ENCODE measurements at places on chromosomes 16 and 17.

DNA sequence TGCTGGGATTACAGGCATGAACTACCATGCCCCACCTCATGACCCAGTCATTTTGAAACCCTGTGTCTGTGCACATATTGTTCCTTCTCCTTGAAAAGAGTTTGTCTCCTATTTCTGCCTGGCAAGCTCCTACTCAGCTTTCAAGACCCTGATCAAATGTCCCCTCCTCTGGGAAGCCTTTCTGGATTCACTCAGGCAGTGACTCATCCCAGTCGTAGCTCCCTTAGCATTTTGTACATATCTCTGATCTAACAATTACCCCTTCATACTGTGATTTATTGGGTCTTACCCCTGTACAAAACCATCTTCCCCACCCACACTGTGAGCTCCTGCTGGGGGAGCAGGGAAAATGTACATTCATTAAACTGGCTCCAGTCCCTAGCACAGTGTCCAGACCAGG lies 18.1 kb upstream of the ABCC12 start:
- no peak for DNase-seq

DNA sequence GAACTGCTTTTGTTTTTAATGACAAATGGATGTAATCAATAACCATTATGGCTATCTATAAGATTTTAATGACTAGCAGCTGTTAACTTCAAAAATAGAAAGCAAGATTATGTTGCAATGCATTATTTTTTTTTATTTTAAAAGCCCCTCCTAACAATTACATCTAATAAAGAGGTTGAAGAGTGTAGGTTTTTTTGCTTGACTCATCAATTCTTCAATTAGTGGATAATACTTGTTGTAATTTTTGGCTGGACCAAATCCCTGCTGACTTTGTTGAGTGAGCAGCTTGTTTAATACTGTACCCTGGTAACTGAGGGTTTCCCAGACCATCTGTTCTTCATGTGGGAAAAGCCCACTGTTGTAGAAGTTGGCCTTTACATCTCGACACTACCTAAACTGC lies 24.2 kb downstream of the KRT25 start:
- DNase-seq = no peak

- no peak for DNase-seq
These were observed 13.4 kb downstream of the NATD1 start for GRCh38 chr17:21239680-21240368.

DNA sequence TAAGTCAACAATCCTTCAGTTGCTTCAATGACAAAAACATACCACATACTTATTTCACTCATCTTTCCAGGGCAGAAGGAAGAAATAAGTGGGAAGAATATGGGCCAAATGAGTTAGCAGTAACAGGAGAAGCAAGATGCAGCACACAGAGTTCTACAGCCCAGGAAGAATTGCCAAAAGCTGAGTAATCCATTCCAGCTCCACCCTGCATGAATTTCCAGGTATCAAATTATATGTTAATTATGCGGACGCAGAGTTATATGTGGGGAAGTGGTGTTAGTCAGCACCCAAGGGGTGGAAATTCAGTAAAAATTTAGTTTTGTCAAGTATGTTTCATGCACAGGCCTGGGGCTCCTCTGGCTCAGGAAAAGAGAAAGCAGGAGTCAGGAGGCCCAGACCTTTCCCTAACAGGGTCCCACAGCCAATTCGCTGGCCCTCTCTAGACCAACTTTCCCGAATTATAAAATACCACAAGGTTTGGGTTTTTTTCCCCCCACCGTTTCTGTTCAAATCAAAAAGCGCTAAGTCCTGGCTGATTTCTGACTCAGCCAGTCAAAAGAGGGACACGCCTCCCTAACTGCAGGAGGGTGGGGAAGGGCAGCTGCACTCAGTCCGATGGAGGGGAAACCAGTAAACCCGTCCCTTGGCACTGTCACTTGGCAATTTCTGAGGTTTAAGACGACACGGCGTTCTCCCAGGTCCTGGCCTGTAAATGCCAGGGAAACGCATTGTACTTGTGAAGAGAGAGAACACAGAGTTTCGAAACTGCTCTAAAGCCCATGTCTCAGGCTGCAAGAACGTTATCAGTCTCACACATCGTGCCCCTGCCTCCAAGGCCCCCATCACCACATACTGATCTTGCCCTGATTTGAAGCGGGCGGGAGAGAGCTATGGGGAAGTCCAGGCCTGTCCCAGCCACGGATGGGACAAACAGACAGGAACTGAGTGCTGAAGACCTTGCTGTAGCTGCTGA lies 58.1 kb downstream of the ZFHX3 start:
- DNase-seq = peak; percentile 6

DNA sequence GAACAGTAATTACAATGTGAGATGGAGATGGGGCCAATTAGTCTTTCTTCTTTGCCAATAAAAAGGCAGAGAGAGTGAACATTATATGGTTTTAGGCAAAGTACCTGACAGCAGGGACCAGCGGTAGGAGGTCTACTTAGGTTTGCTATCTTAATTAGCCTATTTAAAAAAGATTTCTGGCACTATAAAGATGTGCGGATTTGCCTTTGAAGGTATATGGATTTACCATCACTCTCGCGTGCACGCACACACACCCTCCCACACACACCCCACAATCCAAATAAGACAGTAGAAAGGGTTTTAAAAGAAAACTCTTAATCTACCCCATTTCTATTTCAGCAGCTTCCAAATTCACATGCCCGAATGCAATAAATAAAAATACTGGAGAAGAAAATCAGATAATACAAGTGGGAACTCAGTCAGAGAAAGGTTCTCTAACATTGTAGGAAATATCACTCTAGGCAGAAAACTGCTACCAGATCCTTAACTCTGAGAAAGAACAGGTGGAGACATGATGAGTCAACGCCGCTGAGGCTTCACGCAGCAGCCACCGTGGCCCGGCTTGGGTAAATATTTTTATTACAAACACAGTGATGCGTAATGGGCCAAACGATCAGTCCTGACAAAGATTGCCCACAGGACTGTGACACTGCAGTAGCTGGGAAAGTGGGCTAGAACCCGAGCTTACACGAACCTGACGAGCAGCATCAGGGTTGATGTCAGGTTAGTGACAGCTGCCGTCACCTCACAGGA lies 66.6 kb upstream of the AXIN2 start:
- peak; percentile 80 for DNase-seq

DNA sequence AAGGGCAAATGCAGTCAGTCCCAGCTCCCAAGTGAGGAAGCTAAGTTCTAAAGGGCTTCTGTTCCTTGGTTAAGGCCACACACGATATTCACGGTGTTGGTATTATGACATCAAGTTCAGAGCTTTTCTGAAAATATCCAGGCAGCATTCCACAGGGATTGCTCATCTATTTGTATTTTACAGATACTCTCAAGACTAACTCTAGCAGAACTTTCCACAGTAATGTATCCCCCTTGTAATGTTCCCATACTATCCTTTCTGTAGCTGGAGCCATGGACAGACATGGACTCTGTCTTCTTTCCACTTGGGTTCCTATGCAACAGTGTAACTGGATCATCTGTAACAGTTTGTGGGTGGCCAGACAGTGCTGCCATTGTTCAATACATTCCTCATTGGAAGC lies 13.5 kb downstream of the SDR42E1 start:
- no peak for DNase-seq

DNA sequence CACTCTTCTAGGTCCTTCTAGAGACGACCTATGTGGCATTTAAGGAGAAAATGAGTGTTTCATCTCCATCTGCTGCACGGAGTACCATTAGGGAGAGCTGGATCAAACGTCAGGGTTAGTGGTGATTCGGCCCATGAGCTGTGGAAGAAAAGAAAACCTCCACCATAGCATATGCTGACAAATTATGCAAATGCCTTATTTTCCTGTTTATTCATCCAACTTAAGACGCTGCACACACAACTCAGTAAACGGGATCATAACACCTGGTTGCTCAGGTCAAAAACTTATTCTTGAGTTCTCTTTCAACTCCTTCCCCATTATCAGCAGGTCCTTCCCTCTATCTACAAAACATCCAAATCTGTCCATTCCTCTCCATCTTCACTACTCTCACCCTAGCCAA lies 1.3 kb upstream of the MOSMO start:
- no peak for DNase-seq

DNA sequence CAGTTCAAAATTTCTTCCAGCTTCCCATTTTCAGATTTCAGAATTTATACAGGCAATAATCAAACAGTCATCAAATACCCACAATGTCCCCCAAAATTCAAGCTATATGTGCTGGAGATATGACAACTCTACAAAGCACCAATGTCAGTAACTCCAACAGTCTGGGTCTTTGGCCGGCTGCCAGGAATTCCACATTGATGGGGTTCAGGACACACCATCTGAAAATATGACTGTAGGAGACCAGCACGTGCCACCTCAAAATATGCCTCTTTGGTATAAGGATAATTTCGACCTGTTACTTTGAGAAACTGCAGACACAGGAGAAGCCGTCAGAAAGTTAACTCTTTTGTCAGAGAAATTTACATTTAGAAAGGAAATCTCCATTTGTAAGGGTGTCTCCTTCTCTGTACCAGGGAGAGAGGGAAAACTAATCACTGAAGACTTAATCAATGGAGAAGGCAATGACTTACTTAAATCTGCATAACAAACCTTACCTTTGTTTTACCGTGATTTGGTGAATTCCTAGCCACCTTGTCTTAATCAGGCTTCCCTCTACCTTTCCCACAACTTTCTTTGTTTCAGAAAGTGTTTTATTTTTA lies 594.3 kb upstream of the CDH5 start:
- no peak for DNase-seq

DNA sequence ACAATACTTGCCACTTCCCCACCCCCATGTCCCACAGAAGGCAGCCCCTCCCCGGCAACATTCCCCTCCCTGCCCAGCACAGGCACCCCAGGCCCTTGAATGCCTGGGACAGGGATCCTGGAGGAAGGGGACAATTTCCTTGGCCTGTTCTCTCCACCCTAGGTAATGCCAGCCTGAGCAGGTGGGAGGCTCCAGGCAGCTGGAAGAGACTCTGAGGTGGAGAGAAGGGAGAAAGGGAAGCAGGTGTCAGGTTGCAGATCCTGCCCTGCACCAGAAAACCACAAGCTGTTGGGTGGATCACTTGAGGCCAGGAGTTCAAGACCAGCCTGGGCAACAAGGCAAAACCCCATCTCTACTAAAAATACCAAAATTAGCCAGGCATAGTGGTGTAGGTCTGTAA lies 8.9 kb downstream of the MPP2 start:
- no peak for DNase-seq

DNA sequence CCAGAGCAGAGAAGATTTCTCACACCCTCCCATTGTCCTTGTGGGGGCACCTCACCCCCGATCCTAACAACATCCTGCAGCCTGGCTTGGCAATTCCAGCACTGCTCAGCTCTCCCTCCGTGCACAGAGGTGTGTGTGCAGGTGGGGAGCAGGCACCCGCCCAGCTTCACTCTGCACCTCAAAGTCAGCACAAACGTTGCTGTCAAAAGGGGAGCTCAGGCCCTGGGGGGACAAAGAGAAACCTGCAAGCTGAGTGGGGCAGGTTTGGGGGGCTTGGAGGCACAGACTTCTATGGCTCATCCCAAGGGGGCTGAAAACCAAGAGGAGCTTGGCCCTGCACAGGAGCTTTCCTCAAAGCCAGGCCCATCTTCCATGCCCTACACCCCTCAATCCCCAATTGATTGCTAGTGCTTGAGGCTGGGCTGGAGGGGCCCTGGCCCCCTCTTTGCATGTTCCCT lies 231.9 kb upstream of the TNRC6C start:
- no peak for DNase-seq

GRCh38 chr16:22427556-22427955 lies 53.1 kb upstream of the CDR2 start:
- DNase-seq = no peak
